SW 1271 (cell line): ENCODE measurements at places on chromosomes 1 and 21.

DNA sequence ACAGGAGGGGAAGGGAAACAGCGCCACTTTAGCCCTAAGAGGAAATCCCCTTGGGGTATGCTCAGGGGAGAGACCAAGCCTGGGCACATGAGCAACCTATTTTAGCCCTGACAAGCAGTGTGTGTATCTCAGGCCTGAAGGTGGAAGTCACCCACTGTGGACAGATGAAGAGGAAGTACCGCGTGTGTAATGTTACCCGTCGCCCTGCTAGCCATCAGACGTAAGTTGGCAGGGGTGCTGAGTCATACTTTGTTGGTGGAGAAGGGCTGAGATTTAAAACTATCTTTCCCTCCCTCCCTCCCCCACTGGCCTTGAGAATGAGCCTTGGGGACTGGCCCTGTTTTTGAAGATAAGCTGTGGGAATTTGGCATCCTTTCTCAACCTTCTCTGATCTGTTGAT lies 11.2 kb downstream of the AGO1 start:
- DNase-seq: no peak

- DNase-seq: no peak
Measured at GRCh38 chr1:9291914-9292360, 757 bp upstream of the SPSB1 start.

- no peak for DNase-seq
Measured at GRCh38 chr21:26077521-26077920, 93.0 kb downstream of the APP start.

- DNase-seq: no peak
Measured at GRCh38 chr1:182301467-182302198, 90.0 kb downstream of the GLUL start.

DNA sequence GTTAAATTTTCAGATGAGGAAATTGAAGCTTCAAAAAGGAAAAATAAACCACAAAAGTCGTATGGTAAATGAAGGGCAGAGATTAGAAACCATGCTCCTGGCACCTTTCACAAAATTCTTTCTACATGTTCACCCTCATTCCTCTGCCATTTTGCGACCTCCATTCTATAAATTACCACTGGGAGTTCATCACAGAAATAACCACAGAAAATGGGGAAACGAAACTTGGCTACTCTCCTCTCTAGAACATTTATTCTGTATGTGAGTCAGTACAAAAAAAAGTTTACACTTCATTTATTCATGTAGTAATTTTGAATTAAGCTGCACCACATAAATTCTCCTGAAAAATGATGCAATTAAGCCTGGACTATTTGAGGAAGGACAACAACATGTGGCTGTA lies 320.9 kb upstream of the C1orf87 start:
- no peak for DNase-seq

- peak; percentile 8 for DNase-seq
Measured at GRCh38 chr1:111197598-111198284, 2.7 kb downstream of the DENND2D start.

DNA sequence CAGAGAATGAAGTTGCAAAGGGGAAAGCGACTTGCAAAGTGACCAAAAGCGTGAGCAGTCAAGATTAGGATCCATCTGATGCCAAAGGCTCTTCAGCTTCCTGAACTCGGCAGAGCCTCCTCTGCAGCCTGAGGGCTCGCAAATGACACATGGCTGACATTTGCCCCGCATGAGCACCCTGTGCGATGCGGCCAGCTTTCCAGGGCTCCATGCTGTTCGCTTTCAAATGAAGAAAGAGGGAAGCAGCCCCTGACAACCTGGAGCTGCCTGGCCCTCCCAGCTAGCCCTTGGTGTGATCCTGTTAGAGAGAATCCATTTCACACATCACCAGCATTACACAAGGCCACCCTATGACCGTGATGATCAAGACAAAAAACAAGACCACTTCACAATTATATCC lies 20.2 kb upstream of the FAM131C start:
- no peak for DNase-seq

GRCh38 chr1:47416319-47417169 lies 459 bp downstream of the FOXE3 start:
- no peak for DNase-seq

- peak; percentile 82 for DNase-seq
Measured at GRCh38 chr1:39387452-39387851, 104.0 kb upstream of the BMP8A start.

GRCh38 chr1:242318140-242318539 lies 206.4 kb downstream of the PLD5 start:
- no peak for DNase-seq

GRCh38 chr1:8419172-8419571 lies 101.3 kb downstream of the SLC45A1 start:
- no peak for DNase-seq
